ENCODE measurements at places on chromosomes 5 and 9.
A peak's percentile ranks its signal among the peaks of the same experiment; 100 is the strongest.

- DNase-seq: peak; percentile 0
Measured at GRCh38 chr5:89755024-89755423, 654.5 kb downstream of the CETN3 start.

DNA sequence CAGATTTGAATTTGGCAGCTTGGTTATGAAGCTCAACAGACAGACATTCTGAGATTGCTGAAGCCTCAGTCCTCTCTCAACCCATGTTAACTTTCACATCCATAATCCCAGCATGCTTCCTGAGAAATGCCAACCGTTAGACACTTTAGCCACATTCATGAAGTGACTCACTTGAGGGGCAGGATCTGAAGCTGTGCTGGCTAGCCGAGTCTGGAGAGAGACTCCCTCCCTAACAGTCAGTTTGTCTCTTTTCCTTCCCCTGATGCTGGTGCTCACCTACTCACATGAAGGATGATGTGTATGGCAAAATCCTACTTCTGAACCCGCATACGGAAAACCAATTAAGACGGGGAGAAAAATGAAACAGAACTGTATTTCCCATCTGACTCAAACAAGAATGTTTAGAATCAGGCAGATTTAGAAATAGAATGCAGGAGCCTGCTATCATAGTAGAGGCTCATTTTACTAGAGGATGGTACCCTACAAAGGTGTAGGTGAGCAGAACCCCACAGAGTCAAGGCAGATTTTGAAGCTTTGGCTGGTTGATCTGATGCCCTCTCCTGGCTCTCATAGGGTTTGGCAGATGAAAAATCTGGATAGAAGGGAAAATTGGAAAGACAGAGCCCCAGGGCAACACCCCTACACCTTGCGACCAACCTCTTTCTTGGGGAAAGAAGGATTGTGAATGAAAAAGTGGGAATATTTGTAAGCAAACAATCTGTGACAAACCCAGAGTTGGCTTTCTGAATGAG lies 150.9 kb upstream of the LHFPL2 start:
- DNase-seq: peak; percentile 63

DNA sequence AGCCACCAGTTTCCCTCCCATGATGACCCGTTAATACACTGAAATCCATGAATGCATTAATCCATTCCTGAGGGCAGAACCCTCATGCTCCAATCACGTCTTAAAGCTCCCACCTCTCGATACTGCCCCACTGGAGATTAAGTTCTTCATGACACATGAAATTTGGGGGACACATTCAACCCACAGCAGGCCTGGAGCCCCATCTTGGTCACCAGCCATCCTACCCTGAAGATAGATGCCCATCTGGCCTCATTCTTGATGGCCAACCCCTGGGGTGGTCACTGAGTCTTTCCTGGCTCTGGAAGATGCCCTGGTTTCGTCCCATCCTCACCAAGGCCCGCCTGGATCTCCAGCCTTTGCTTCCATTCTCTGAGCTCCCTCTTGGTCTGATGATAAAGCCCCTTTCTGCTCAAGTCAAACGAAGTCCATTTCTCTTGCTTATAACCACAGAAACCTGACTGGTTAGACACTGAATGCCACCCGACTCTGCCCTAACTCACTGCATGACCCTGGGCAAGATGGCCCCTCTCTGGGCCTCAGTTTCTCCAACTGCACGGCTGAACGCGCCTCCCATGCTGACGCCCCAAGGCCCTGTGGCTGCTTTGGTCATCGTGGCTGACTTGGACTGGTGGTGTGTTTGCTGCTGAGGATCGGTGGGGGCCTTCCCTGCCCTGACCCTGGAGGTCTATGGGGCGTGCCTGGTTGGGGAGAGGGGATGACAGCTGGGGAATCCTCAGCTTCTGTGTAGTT lies 138.4 kb upstream of the IER5L start:
- DNase-seq: no peak

DNA sequence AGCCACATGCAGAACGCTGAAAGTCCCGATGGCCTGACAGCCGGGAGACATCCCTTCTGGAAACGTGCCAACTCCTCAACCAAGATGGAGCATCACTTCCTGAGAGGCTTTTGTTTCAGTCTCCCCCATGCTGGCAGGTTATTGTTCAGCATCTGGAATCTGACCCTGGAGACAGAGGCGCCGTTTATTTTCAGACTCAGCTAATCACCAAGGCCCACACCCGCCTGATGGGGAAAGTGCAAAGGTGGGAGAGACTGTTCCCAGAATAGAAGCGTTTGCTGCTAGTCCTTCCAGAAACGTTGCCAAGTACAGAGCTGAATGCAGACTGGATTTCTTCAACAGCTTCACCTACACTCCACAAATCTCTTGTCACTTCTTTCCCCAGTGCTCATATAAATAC lies 41.8 kb upstream of the S1PR3 start:
- DNase-seq: peak; percentile 83

- no peak for DNase-seq
Measured at GRCh38 chr5:33631786-33632185, 191.0 kb downstream of the TARS1 start.

DNA sequence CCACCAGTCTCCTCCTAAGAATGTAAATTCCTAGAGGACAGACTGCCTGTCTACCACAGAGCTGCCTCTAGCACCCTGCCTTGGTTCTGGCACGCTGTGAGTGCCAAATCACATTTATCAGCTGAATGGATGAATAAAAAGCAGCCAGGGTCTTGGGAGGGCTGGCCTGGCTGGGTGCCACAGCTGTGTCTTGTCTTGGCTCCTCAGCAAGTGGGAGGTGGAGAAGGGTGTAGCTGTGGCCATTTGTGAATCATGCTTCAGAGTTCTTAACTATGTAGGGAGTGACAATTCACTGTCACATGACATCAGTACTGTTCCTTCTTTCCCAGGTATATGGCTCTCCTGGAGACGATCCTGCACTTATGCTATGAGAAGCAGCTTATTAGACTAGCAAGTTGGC lies 70.6 kb downstream of the DCP2 start:
- peak; percentile 58 for DNase-seq

- DNase-seq: no peak
Measured at GRCh38 chr5:55258339-55258738, 24.9 kb upstream of the CCNO start.

DNA sequence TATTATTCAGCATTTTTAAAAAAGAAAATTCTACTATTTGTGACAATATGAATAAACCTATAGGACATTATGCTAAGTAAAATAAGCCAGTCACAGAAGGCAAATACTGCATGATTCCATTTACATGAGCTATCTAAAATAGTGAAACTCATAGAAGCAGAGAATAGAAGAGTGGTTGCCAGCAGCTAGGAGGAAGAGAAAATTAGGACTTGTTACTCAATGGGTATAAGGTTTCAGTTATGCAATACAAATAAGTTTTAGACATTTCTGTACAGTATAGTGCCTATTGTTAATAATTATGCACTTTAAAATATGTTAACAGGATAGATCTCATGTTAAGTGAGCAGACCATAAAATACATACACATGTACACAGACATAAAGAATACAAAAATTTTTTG lies 73.8 kb upstream of the SPINK5 start:
- no peak for DNase-seq

GRCh38 chr5:96151891-96152290 lies 190.2 kb upstream of the ELL2 start:
- DNase-seq: no peak

GRCh38 chr5:132505641-132506040 lies 15.1 kb upstream of the IRF1 start:
- peak; percentile 64 for DNase-seq

Data from fibroblast of skin of right quadriceps (primary cell).